ENCODE measurements at places on chromosomes 2 and 18.

- DNase-seq = no peak
Observed at GRCh38 chr2:174752403-174753037, 11.8 kb downstream of the CHRNA1 start.

GRCh38 chr18:56889621-56890020 lies 238.5 kb downstream of the WDR7 start:
- DNase-seq = no peak

GRCh38 chr2:48235076-48235475 lies 294.9 kb upstream of the STON1 start:
- DNase-seq = no peak

DNA sequence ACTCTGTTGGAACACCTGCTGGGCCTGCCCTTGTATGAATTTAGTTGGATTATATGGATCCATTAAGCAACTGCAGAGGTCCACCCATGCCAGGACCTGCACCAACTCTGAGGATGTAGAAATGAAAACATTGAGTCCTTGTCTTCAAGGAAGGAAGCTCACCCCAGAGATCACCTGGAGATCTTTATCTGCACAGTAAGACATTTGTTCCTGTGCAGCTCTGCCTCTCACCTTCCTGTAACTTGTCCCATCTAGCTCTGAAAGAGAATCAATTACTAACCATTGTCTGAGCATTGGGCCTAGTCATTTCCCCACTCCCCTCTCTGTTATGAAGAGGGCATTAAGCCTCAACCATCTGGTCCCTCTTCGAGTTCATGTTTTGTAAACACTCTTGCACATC lies 105.2 kb upstream of the YWHAQ start:
- DNase-seq = peak; percentile 75

DNA sequence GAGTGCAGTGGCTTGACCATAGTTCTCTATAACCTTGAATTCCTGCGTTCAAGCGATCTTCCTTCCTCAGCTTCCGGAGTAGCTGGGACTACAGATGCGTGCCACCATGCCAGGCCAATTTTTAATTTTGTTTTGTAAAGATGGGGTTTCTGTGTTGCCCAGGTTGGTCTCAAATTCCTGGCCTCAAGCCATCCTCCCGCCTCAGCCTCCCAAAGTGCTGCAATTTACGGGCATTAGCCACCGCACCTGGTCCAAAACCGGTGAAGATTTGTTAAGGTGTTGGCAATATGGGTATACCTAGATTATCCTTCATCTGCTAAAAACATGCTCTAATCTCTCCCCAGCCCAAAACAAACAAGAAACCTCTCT lies 1.3 kb upstream of the EIF2AK3 start:
- DNase-seq = no peak

DNA sequence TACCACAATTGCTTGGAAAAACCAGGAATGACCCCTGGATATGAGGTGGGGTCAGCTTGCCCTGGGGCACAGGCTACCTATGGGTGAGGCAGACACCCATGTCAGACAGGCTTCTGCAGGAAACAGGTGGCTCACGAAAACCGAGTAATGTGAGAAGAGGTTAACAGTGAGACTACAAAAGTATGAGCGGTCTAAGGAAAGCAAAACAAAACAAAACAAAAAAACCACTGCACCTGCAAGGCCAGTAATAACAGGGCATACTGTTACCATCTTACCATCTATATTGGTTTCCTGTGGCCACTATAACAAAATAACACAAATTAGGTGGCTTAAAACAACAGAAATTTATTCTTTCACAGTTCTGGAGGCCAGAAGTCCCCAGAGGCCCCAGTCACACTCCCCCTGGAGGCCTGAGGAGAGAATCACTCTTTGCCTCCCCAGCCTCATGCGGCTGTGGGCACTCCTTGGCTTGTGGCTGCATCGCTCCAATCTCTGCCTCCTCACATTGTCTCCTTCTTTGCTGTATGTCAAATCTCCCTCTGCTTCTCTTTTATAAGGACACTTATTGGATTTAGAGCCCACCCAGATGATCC lies 86.6 kb upstream of the EPC2 start:
- DNase-seq = no peak

- no peak for DNase-seq
Observed at GRCh38 chr2:43068041-43068533, 158.3 kb downstream of the ZFP36L2 start.

DNA sequence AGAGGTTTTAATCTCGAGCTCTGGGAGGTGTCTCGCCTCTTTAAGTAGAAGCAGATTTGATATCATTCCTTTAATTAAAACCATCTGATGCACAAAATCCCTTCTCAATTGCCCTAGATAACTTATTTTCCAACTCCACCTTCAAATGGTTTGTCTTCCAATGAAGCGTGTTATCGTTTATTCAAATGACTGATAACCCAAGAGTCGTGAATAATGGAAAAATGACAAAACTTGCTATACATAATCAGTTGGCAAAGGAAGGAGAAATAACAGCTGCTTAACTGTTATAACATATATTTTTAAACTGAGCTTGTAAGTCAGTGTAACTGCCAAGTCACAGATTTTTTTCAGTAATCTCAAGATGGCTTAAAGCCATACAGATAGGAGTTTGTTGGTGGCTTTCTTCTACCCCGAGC lies 144.6 kb downstream of the QPCT start:
- DNase-seq = no peak

- no peak for DNase-seq
Observed at GRCh38 chr2:38130876-38131275, 54.9 kb upstream of the CYP1B1 start.

DNA sequence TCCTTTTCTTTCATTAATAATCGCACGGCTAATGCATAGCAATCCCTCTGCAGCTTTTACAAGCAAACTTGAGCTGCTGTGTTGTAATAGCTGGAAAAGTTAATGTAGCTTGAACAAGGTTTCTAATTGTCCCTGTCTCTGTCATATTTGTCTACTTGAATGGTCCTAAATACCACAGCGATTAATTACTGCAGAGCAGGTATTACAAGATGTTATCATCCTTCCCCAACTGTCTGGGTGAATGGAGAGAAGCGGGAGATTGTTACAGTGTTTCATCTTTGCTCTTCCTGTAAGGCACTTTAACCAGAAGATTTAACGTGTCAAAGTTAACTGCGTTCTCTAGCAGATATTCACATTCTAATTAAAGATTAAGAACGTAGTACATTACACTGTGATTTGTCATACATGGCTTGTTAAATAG lies 422.2 kb upstream of the POU3F3 start:
- DNase-seq = no peak

DNA sequence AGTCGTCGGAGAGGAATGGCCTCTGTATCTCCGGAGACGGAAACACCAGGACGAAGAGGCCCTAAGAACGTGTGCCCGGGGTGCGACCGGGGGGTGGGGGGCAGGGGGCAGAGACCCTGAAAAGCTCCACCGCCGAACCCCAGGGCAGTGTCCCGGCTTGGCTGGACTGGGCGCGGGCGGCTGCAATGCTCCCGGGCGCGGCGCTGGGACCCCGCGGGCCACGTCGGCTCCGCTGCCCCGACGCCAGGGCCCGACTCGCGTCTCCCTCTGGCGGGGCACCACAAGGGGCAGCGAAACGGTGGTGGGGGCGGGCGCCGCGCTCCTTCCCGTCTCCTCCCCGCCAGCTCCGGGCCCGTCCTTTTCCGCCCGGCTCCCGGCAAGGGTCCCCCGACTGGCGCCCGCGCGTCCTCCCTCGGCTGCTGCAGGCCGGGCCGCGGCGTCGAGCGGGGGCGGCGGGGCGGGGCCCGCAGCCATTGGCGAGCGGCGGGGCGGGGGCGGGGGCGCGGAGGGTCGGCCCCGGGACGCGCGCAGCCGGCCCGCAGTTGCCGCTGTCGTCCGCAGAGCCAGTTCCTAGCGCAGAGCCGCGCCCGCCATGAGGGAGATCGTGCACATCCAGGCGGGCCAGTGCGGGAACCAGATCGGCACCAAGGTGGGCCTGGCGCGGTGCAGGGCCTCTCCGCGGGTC lies at the start of gene TUBB6:
Gene TUBB6, plus strand, starts transcription at position 541 of the 685 bp plus-strand sequence. Its CDS starts 52 bp downstream, at position 593.
- DNase-seq = no peak

DNA sequence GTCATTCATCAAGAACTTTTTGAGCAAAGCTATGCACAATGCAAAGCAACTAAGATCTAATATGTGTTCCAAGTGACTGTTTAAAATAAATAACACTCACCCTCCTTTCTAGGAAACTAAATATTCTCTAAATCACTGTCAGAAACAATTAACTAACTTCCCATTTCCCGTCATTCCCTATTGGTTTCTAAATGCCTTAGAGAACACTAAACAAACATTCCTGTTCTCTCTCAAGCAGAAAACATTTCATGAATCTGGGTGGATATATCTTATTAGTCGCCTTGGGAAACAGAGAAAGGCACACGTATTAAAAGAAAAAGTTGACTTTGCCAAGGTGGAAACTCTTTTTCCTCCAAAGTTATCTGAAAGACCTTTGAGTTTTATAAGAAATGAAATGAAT lies 735.2 kb downstream of the MBD2 start:
- no peak for DNase-seq

- peak; percentile 36 for DNase-seq
Observed at GRCh38 chr2:233566141-233566956, at the start of gene USP40. Gene USP40, minus strand, starts transcription at chr2:233566782. Its CDS starts 1,228 bp downstream, at chr2:233565554.

DNA sequence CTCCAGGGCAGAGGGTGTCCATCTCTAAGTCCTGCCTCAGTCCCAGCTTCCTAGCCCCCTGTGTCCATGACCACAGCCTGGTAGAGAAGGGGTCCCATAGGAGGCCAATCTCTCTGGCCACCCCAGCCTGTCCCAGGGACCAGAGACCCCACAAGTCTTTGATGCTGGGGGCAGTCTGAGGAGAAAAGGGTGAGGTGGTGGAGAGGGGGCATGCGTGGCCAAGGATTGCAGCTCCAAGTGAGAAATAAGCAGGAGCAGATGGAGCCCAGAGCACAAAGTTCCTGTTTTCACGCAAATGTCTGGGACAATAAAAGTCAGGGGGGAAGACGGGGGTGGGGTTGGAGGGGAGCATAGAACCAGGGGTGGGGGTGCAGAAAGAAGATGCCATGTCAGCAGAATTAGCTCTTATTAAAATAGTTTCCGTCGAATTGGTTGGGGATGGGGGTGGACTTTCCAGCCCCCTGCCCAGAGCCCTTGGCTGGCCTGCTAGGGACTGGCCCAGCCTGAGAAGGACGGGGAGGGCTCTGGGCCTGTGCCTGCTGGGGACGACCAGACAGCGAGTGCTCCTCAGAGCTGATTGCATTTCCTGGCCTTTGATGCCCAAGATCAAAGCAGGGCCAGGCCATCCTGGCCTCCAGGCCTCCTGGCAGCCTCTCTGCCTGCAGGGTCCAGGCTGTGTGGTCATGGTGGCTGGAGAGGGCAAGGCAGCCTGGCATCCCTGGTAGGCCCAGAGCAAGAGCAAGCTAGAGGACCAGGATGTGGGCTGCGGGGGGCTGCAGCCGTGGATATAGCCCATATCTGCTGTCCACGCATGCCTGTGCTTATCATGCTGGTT lies 337.1 kb downstream of the DYSF start:
- no peak for DNase-seq

GRCh38 chr2:176080540-176081375 lies 3.0 kb downstream of the EVX2 start:
- DNase-seq = no peak

DNA sequence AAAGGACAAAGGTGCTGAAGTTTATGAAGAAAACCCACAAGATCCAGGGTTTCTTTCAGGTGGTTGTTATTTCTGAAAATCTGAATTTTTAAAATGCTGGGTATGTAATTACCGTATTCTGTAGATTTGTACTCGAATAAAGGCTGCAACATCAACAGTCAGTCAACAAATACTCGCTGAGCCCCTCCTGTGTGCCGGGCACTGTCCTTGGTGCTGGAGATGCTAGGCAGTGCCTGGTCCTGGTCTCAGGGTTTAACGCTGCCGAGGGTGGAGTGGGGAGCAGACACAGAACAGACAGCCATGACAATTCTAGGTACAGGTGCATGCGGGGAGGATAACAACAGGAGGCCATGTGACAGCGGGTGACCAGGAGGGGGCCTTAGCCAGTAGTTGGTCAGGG lies 27.2 kb upstream of the PDIA6 start:
- no peak for DNase-seq

GRCh38 chr2:158921599-158922408 lies 46.6 kb upstream of the TANC1 start:
- DNase-seq = no peak

DNA sequence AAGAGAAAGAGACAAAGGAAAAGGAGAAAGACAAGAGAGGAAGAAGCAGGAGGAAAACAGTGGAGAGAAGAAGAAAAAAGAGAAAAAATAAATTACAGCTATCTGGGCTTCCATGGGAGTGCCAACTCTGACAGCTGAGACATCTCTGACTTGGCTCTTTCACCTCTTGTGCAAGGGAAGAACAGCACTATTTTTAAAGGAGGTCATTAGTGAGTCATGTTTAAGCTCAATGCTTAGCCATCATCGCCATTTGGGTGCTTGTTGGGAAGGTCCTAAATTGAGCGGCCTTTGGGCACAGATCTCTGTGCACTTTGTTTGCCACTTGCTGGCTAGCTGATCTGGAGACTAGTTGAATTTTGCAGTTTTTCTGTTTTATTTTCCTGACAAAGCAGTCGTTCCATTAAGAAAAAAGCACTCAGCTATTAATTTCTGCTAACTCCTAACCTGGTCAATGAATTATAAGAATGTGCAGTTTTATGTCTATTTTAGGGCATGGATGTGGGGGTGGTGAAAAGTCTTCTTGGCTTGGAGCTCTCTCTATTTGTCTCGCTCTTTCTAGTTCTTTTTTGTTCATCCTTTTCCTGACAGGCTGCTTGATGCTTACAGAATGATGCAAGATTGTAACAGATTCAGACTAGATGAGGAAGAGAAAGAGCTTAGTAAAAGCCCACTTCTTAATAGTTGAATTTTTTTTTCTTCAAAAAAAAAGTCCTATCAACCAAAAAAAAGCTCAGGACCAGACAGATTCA lies 231.5 kb downstream of the SLC8A1 start:
- DNase-seq = no peak

- no peak for DNase-seq
Observed at GRCh38 chr2:157470321-157470720, 26.4 kb upstream of the CYTIP start.

- DNase-seq = no peak
Observed at GRCh38 chr2:36137612-36138011, 218.0 kb upstream of the CRIM1 start.

- no peak for DNase-seq
Observed at GRCh38 chr2:39922679-39923405, 143.8 kb upstream of the THUMPD2 start.

DNA sequence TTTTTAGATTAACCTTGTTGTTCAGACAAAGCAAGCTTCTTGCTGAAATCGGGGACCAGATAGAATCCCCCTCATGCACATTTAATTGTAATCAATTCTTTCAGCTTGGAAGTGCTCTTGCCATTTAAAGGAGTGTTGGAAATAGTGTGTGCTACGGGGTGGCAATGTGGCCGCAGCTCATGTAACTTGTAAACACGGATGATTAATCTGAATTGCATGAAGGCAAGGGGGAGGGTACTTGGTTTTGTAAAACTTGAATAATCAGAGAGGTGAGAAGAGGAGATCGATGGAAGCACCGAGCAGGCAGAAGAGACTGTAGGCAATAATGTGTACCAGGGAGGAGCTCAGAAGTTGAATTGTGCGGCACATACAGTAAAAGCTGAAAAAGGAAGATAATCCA lies 273.5 kb downstream of the PTGR3 start:
- DNase-seq = no peak

GRCh38 chr2:140797718-140798117 lies 1333.1 kb downstream of the LRP1B start:
- peak; percentile 54 for DNase-seq

Measured in T-helper 2 cell (primary cell).